Stimulated activated CD8-positive, alpha-beta memory T cell treated with anti-CD3 and anti-CD28 coated beads, Interleukin-7, amount 100 ng/mL, for 1 hour (primary cell): ENCODE measurements at places on chromosomes 5 and 9.

- DNase-seq: no peak
These were observed 402.3 kb upstream of the CHD1 start for GRCh38 chr5:99331061-99331460.

- no peak for DNase-seq
These were observed 69.2 kb upstream of the SREK1 start for GRCh38 chr5:66074901-66075300.

DNA sequence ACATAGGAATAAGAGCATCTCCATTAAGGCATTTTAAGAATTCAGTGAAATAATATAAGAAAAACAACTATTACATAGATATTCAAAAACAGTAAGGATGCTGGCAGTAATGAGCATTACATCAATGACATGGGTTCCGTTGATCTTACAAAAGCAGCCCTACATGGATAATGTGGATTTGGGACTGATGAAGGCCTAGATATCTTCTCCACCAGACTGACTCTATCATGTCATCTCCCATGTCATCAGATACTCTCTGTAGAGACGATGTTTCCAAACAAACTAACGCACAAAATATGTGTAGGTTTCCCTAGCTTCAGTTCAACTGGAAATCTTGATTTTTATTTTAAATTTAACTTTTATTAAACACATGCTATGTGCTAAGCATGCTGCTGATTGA, 3.6 kb downstream of the LURAP1L start:
- no peak for DNase-seq

GRCh38 chr5:163889369-163889768, 383.9 kb downstream of the MAT2B start:
- no peak for DNase-seq

- no peak for DNase-seq
These were observed 1.5 kb downstream of the NDFIP1 start for GRCh38 chr5:142110046-142110531.

GRCh38 chr5:1205255-1206180, 4.1 kb downstream of the SLC6A19 start:
- DNase-seq: no peak

GRCh38 chr9:2096376-2096970, 81.3 kb downstream of the SMARCA2 start:
- DNase-seq: no peak

GRCh38 chr5:34667705-34668104, 11.6 kb downstream of the RAI14 start:
- no peak for DNase-seq

GRCh38 chr9:28287455-28287854, 714.2 kb upstream of the C9orf72 start:
- DNase-seq: no peak

DNA sequence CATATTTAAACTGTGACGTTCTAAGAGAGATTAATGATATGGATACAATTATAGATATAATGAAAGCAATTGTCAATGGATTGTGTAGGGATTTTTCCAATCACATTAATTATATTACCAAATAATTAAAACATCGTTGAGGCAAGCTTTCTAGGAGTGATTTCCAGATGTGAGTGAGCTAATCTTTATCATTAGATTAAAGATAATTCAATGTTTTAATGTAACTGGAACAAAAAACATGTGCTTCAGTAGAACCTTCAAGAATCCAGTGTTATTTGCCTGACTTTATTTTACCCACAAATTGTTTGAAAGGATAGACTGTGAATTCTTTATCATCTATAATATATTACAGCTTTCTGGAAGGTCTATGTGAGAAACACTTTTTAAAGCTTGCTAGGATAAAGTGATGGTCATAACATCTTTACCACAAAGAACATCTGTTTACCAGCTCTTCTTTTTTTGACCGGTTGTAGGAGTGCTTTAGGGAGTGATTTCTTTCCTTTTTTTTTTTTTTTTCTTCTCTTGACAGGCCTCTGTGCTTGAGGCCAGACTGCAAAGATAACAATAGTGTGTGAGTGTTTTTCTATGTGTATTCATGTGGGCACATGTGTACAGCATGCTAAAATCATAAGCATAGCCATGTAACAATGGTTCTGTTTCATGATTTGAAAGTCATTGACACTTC, 35.0 kb downstream of the SNCAIP start:
- DNase-seq: no peak

- no peak for DNase-seq
These were observed 44.0 kb upstream of the MAN2A1 start for GRCh38 chr5:109645707-109646192.

GRCh38 chr9:87014436-87014835, 67.1 kb upstream of the GAS1 start:
- DNase-seq: no peak

- no peak for DNase-seq
These were observed 15.4 kb downstream of the CNOT8 start for GRCh38 chr5:154873791-154874331.

DNA sequence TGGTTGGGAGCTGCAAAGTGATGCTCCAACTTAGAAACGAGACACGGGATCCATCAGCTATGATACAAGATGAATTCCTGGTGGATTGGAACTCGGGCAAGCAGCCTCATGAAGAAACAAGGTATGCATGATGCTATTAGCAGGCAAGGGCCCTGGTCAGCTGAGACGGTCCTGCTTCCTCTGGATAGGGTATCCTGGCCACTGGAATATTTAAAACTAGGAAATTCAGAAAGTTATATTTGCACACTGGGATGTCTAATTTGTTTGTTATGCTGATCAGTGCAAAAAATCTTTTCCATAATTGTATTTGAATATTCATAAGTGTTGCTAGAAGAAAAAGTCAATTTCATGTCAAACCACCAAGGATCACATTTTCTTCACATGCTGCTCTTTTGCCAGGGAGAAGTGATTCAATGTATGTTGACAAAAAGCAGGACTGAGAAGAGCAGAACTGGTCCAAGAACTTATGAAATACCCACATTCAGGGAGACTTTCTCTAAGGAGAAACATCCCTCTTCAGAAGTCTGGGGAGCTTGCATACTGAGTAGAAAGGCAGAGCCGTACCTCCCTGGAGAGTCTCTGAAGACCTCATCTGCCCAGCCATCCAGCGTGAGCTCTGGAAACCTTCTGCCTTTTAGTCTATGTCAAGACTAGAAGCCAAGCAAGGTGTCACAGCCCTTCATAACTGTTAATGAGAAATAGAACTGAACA, 6.7 kb upstream of the NXNL2 start:
- DNase-seq: no peak

DNA sequence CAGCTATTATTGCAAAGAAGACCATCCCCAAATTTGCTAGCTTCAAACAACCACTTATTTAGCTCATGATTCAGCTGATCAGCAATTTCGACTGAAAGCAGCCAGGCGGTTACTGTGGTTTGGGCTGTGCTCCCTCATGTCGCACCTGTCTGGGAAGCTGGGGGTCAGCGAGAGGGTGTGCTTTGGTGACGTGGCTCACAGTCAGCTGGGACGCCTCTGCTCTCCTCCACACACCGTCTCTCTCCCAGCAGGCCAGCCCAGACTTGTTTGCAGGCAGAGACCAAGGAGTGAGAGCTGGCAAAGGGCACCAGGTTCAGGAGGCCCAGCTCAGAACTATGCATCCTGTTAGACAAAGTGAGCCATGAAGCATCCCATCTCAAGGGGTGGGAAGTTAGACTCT, 140.9 kb downstream of the SYK start:
- DNase-seq: no peak

DNA sequence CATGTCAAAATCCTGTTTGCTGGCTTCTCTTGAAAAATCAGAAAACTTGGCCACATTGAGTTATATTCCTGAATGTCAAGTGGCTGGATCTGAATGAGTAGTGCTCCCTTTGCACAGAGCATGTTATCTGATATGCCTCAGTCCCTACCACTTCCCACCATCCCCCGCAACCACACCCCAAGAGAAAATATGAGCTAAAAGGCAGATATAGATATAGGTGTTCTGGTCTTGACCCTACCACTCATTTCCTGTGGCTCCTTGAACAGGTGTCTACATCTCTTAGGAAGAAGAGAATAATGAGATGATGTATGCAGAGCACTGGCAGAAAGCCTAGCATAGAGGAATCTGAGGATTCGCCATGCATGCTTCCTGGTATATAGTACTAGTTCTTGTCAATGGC, 6.6 kb upstream of the CYSTM1 start:
- DNase-seq: no peak

DNA sequence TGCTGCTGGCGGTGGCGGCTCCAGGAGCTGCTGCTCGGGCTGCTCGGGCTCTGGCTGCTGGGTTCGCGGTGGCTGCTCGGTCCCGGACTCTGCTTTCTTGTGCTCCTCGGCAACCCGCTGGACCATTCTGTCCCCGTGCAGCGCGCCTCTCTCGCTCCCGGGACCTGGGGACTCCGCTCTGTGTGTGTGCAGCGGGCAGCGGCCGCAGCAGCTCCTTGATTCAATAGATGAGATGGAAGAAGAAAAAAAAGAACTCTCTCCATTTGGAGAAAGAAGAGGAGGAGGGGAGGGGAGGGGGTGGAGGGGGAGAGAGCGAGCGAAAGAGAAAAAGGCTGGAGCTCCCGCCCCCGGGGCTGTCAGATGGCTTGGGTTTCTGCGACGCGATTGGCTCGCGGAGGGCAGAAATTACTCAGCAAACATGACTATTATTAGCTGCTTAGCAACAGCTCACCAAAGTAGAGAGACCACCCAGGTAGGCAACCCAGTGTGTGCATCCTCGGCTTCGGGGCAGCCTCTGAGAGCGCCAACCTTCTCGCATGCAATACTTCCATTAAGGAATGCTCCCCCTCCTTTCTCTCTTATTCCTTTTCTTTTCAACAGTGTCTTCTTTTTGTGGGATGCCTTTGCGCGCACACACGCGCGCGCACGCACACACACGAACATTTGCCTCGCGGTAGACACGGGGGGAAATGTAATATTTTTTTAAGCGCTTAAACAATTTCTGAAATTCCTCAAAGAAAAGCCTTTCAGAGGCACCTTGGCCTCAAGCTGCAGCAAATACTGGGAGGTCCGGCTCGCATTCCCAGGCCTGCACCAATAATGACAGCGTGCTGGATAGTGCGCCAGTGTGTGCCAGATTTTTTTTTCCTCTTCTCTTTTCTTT, 7.6 kb downstream of the PTCH1 start:
- no peak for DNase-seq

DNA sequence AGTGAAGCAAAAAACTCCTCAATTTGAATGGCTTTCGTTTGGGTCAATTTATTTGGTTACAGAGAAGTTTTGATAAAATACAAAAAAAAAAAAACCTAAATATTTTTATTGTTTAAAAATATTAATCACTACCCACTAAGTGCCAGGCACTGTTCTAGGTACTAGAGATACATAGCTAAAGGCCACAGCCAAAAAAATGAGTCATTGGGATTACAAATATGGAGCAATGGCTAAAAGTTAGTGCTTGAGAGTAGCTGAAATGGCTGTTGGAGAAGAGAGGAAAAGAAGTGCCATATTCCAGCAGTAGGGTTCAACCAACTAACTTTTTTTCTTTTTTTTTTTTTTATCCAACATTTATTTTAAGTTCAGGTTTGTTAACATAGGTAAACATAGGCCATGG, 130.1 kb upstream of the PTGER4 start:
- DNase-seq: no peak

DNA sequence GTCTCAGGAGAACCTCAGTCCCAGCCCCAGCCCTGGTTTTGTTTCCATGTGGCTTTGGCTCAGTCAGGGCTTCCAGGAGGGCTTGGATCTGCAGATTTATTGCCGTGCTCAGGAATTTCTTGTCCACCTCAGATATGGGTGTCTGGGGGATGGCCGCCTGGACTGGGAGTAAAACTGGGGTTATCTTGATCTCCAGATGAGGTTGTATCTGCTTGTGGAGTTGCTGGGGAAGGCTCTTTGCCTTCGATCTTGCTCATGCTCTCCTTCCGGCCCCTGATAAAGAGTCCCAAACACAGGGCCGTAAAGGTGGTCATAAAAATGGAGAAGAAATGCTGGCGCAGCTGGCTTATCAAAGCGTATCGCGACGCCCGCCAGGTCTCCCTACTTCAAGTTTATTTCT, 17.8 kb upstream of the PITX1 start:
- no peak for DNase-seq

- no peak for DNase-seq
These were observed 434.7 kb upstream of the DMAC1 start for GRCh38 chr9:8234316-8234715.

- no peak for DNase-seq
These were observed 25.8 kb downstream of the CAST start for GRCh38 chr5:96687812-96688453.

- no peak for DNase-seq
These were observed 40.0 kb downstream of the KCTD16 start for GRCh38 chr5:144210655-144211054.

DNA sequence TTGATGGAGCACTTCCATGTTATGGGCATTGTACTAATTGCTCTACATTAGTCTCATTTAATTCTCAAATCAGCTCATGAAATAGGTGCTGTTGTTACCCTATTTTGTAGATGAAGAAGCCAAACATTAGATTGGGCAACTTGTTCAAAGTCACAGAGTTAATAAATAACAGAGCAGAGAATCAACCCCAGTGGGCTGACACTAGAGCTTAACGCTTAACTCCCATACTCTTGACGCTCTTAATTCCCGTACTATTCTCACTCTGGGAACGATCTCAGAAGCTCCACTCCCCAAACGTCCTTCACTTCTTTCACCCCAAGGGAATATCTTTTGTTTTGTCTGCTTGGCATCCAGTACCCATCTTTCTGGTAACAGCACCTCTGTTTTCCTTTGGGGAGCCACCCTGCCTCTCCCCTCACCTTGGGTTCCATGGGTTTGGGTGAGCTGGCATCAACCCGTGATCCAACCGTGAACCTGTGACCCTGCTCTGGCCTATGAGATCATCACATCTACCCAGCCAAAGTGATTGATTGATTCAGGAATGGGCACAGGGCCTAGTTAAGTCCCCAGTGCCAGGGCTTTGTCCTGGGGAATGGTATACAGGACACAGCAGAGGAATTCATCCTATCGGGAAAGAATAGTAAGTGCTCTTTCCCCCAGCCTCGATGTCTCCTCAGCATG, 169.2 kb downstream of the NR3C1 start:
- DNase-seq: no peak

DNA sequence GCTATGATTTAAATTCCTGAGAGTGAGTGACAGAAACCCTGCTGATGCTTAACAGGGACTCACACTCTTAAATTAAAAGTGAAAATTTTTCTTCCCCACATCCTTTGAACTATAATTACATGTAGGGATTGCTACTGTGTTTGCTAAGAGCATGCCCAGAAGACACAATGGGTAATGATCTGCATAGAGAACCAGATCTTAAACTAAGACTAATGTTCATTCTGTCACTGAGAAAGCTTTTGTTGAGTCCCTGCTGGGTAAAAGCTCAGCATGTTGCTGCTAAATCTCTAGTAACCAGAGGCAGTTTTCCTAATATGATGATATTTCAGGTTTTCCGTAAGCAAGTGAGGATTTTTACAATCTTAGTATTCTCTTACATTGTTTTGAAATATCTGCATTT, 424.8 kb upstream of the SMC2 start:
- no peak for DNase-seq

DNA sequence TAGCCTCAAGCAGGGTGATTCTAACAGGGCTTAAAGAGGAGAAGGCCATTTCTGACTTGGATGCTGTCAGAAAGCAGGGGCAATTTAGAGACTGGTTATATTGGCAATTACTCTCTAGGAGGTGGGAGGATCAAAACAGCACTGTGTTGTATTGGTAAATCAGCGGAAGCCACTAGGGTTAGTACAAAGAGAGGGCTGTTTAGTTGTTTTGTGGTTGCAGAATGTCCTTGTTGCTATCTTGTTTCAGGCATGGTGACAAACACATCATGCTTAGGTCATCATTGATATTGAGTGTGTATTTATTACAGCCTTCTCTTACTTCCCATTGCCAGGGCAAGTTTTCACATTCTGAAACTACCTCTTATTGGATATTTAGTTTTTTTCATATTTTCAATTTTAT, 165.3 kb downstream of the TAF11L14 start:
- no peak for DNase-seq
